SJCRH30 (cell line): ENCODE measurements at places on chromosomes 5 and 9.

DNA sequence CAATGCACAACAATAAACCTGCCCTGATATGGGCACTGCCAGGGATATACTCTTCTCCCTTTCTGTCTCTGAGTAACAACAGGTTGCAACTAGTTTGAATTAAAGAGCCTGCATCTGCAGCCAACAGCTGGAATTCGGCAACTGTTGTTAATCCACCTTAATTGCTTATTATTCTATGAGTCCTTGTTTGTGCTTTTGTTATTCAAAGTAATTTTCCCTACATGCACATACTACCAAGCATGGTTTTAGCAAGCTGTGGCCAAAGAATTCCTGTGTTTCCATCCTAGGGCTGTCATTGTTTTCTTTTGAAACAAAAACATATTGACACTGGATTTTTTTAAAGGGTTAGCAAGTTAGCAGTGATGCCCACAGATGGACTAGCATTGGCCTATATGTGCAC lies 171.5 kb downstream of the EFNA5 start:
- DNase-seq = no peak

GRCh38 chr9:73178044-73178443 lies 26.4 kb downstream of the ANXA1 start:
- DNase-seq = no peak

GRCh38 chr5:141512911-141513626 lies 24.2 kb downstream of the PCDHGC5 start:
- DNase-seq = peak; percentile 68

GRCh38 chr5:153463806-153464205 lies 26.7 kb upstream of the GRIA1 start:
- no peak for DNase-seq

DNA sequence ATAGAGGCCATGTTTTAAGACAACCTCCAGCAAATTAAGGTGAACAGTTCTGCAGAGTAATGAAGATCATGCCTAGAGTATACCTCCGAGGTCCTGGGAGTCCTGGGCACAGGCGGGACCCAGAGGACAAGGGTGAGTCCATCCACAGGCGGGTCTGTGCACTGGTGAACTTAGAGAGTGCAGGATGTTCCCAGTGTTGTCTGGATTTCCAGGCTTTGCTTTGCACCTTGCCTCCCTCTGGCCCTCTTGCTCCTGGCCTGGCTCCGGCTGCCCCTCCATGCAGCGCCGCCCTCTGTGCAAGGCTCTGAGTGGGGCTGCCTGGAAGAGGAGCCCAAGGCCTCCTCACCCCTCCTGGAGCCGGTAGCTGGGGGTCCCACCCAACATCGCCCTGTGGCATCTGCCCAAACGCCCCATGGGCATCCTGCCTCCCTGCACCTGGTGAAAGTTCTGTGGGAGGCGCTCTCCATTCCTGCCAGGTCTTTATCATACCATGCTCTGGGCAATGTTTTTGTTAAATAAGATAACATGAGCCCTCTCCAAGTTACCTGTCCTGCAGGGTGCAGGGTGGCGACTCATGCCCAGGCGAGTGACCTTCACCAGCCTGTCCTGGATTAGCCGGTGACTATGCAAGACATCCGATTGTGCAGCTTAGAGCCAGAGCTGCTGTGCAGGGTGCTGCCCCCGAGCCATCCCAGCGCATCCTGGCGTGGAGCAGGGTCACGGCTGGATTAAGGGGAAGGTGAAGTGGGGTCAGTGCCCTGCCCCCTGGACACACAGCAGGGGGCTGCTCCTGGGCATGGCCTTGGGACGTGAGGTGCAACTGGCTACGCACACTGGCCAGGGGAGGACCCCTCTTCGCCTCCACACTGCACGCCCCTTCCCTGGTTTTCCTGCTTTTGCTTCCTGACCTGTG lies 41.3 kb upstream of the LPCAT1 start:
- DNase-seq = no peak

- no peak for DNase-seq
Measured at GRCh38 chr9:77841739-77842386, 189.7 kb downstream of the GNAQ start.

- no peak for DNase-seq
Measured at GRCh38 chr9:20070336-20070735, 281.5 kb upstream of the SLC24A2 start.

GRCh38 chr9:11966786-11967185 lies 726.4 kb upstream of the TYRP1 start:
- no peak for DNase-seq

DNA sequence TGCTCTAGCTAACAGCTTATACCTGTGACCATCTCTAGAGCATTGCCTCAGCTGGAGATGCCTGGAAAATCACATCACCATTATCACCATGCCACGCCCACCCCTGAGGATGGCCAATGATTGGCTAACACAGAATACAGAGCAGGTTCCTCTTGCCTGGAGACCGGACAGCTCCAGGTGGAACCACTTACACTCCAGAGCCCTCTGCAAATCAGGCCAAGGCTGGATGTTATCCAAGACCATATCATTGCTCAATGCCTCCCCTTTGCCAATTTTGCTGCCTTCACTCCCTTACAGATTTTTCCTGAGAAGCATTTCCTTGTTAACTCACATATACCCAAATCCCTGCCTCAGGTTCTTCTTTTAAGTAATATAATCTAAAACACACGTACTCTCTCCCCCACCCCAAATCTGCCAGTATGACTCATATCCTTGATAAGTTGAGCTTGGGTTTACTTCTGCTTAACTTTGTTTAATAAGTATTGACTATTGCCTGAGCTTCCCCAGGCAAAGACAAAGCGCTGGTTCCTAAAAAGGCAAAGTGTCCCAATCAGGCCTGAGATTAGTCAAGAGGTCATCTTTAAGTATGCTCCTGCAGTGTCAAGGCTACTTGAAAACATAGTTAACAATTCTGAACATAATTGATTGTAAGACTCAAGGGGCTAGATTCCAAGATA lies 309.6 kb downstream of the EPB41L4A start:
- peak; percentile 2 for DNase-seq

GRCh38 chr9:83665580-83666200 lies 42.1 kb downstream of the UBQLN1 start:
- DNase-seq = no peak

GRCh38 chr9:10604927-10605326 lies 7.9 kb downstream of the PTPRD start:
- no peak for DNase-seq

GRCh38 chr5:110257971-110258370 lies 468.5 kb downstream of the TMEM232 start:
- DNase-seq = no peak

- DNase-seq = no peak
Measured at GRCh38 chr5:147515269-147515668, 5.4 kb upstream of the DPYSL3 start.

DNA sequence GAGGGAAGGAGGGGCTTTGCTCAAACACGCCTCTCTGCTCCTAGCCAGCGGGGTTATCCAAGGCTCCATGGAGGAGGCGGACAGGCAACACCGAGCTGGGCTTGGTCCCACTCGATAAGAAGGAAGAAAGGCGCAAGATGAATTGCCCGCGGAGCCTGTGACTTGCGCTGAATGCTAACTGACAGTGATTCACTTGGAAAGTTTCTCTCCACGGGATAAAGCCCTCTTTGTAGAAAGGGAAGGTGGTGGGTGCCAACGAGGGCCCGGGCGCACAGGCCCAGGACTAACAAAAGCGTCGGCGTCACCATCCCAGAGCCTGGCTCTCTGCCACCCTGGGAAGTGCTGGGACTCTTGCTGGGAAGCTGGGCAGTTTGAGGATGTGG lies 76.0 kb downstream of the VAV2 start:
- DNase-seq = no peak

DNA sequence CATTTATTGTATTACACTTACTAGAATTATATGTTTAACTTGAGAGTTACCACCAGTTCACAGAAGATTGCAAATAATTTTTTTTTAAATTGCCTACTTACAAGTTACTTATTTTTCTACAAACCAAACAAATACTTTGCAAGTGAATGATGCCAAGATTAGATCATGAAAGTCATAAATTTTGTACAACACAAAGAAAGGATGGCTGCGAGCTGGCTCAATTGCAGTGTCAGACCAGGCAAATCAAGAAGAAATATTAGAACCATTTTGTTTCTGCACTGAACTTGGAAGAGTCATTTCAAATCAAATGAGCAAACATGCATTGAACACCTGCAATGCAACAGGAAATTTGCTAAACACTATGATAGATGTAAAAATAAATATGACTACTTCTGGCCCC lies 97.3 kb downstream of the PLCXD3 start:
- DNase-seq = no peak

- DNase-seq = no peak
Measured at GRCh38 chr5:133950821-133951612, 17.4 kb downstream of the C5orf15 start.

DNA sequence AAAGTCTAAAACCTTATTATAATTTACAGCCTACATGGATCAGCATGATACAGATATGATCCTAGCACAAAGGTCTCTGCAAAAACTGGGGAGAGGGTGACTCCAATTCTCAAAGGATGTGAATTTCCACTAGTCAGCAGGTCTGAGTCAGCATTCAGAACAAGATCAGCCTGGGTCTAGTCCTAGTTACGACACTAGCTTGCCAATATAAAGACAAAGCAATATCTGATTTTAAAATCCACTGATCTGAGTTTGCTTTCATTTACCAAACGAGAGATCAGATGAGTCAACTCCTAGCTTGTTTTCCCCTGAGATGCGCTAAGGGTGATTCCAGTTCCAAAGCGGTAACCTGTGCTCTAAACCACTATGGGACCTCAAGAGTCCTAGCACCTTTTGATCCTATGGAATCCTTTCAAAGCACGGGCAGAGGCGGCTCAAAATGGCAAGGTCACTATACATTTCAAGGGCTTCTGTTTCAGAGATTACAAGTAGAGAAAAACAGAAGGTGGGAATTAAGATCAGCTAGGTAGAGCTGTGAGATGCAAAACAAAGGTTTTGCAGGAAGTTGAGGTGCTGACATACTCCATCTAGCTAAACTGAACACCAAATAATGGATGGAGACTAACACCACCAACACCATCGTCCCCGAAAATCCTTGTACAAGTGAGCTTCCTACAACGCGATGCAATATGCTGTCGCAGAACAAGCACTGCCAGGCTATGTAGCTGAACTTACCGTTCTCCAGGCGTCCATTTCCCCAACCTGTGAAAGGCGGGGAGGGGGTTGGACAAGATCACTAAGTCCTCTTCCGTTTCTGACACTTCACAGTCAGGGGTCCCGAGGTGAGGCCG lies 906 bp downstream of the SLC25A51 start:
- peak; percentile 13 for DNase-seq

DNA sequence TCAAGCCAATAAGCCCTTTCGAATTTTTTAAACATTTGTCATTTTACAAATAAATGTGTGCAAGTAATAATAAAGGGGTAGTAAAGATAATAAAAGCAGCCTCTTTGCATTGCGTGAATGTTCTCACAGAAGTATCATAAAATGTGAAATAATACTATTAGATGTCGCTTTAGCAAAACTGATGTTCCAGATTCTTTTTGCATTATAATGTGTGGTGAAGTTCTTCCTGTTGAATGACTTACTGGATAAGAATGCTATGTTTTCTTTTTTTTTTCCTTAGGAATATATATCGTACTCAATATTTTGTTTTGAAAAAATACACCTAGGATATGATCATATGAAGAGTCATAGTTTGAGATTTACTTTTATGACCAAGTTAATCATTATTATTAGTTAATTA lies 85.2 kb upstream of the CDH12 start:
- DNase-seq = no peak

GRCh38 chr5:57845025-57845424 lies 362.4 kb upstream of the ACTBL2 start:
- DNase-seq = no peak

GRCh38 chr9:652914-653313 lies 188.6 kb upstream of the DMRT1 start:
- no peak for DNase-seq

DNA sequence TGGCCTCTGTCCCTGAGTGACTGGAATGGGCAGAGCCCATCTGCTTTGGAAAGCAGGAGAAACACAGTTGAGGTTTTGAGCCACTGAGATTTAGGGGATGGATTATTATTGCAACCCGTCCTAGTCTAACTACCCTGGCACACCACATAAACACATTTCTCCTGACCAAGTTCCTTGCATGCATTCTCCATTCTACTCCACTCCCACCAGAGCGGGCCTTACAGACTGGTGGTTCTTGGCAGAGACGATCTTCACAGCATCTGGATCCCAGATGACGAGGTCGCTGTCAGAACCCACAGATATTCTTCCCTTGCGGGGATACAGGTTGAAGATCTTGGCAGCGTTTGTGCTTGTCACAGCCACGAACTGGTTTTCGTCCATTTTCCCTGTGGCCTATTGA lies 111.0 kb downstream of the DPYSL3 start:
- no peak for DNase-seq

DNA sequence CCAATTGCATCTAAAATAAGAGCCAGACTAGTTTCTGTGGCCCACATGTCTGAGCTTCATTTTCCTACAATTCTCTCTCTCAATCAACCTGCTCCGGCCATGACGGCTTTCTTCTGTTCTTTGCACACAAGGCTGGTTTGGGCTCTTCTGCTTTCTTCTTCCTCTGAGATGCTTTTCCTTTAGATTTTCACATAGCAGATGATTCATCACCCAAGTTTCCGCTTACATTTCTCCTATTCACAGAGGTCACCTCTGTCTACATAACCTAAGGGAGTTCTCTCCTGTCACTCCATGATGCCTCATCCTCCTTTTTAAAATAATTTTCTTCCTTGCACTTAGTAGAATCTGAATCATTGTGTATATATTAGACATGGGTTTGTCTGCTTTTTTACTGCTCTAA lies 334.6 kb upstream of the TUSC1 start:
- DNase-seq = no peak

GRCh38 chr5:139640421-139641115 lies 7.6 kb upstream of the CXXC5 start:
- DNase-seq = no peak

DNA sequence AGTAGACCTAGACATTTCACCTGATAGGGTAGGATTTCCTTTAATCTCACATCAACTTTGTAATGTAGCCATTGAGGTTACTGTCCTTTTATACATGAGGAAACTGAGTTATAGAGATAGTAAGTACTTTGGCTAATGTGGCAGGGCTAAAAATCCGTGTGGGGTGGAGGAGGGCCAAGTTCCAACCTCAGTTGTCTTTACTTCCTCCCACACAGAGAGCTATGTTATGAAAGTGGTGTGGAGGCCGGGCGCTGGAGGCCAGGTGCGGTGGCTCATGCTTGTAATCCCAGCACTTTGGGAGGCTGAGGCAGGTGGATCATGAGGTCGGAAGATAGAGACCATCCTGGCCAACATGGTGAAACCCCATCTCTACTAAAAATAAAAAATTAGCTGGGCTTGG lies 173.3 kb downstream of the PALM2AKAP2 start:
- DNase-seq = no peak

GRCh38 chr9:83656032-83656680 lies 33.2 kb downstream of the IDNK start:
- no peak for DNase-seq

- DNase-seq = no peak
Measured at GRCh38 chr9:107033966-107034365, 171.0 kb downstream of the ZNF462 start.
